T-helper 17 cell (primary cell): ENCODE measurements at places on chromosomes 1 and 21. TPM values are rescaled to one million over a fixed set of nuclear protein-coding genes. Genes with fewer than 3 reads are reported as not detected.

DNA sequence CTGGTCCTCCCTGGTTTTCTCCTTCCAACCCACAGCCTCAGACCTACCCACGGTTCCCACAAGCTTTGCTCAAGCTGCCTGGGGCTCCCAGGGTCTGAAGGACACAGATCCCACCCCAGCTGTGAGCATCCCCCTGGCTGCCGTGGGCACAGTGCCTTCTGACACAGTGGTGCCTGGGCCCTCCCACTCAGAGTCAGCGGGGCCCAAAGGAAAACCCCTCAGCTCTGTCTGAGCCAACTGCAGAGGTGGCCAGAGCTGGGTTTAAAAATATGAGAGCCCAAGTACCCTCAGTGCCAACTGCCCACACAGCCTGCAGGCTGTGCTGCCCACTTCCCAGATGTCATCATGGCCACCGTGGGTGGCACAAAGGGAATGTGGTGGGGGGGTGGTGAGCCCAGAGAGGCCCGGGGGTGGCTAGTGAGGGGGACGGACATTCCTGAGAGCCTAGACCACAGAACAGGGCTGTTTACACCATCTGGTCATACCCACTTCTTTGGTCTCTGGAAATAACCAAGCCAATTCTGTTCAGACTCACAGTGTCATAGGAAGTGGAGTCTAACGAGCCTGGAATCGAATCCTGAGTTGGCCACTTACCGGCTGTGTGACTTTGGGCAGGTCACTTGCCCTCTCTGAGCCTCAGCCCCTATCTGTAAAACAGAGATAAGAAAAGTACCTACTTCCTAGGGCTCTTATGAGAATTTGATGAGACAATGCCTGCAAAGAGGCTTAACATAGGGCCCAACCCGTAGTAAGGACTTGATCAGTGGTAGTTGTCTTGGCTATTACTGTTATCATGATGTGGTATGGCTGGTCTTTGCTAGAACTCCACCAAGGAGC lies 85.5 kb downstream of the CAMK2N1 start:
- DNase-seq, result no peak

The DNAH14 gene
- total RNA-seq, result not detected

The TMIGD3 gene
- not detected for total RNA-seq

DNA sequence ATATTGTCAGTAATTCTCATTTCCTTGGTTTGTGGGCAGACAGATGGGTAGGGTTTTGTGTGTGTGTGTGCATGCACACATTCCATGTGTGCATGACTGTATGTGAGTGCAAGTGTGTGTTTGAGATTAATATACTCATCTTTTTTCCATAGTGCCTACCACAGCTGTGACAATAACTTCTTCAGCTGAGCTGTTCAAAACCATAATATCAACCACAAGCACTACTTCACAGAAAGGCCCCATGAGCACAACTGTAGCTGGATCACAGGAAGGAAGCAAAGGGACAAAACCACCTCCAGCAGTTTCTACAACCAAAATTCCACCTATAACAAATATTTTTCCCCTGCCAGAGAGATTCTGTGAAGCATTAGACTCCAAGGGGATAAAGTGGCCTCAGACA lies 149.3 kb downstream of the ADGRL2 start:
- no peak for DNase-seq

DNA sequence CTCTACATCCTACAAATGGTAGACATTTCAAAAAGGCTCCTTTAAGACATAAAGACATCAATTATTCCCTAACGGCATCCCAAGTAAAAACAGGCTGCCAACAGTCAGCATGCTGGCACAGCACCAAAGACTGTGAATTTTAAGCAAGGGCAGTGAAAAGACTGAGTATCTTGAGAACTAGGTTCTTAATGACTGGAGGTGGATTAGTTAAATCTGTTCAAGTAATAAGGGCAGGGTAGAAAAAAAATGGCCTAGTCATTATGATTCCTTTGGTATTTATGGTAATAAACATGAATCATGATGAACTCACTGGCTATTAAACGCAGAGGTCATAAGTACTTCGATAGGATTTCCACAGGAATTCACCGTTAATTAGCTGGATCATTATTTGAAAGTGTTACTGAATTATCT lies 75.2 kb downstream of the KIFAP3 start:
- no peak for DNase-seq

The CR2 gene
- 2.1 TPM for total RNA-seq

GRCh38 chr21:15164678-15165303 lies 100.0 kb upstream of the NRIP1 start:
- DNase-seq, result no peak

The AQP10 gene
- 8.9 TPM for total RNA-seq
